ENCODE measurements at places on chromosomes 6 and 20.

- DNase-seq = no peak
Observed at GRCh38 chr20:47754388-47754715, 30.9 kb downstream of the SULF2 start.

DNA sequence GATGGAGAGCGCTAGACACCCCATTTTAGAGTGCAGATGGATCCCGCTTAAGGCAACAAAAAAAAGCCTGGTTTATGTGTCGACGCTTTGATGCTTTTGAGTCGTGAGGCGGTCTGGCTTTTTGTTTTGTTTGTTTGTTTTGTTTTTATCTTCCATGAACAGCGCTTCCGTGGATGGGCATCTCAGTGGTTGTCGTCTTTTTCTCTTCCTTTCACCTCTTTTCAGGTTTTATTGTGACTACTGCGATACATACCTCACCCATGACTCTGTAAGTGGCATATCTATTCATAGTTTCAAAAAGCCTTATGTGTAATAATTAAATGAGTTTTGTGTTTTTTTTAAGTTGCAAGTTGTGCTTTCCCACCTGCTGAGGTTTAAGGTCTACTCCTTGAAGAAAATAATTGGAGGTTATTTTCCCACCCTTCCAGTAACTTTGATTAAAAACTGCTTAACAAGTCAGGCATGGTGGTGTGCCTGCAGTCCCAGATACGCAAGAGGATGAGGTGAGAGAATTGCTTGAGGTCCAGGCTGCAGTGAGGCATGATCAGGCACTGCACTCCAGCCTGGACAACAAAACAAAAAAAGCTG is 476 bp downstream of the SNRPC start:
- no peak for DNase-seq

- no peak for DNase-seq
Observed at GRCh38 chr20:48350313-48350988, 477.3 kb downstream of the PREX1 start.

DNA sequence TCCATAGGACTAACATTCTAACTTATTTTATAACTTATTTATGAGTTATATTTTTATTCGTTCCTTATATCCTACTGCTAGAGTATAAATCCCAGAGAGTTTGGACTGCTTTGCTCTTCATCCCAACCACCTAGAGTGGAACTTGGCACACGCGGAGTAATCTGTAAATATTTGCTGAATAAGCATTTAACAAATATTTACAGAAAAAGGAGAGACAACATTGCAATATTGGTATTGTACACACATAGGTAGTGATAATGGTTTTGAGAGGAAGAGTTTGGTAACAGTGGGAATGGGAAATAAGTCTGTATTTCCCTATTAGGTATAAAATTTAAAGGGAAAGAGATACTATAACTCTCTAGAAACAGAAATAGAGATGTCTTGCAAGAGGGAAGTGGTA is 634.8 kb upstream of the CITED2 start:
- no peak for DNase-seq

DNA sequence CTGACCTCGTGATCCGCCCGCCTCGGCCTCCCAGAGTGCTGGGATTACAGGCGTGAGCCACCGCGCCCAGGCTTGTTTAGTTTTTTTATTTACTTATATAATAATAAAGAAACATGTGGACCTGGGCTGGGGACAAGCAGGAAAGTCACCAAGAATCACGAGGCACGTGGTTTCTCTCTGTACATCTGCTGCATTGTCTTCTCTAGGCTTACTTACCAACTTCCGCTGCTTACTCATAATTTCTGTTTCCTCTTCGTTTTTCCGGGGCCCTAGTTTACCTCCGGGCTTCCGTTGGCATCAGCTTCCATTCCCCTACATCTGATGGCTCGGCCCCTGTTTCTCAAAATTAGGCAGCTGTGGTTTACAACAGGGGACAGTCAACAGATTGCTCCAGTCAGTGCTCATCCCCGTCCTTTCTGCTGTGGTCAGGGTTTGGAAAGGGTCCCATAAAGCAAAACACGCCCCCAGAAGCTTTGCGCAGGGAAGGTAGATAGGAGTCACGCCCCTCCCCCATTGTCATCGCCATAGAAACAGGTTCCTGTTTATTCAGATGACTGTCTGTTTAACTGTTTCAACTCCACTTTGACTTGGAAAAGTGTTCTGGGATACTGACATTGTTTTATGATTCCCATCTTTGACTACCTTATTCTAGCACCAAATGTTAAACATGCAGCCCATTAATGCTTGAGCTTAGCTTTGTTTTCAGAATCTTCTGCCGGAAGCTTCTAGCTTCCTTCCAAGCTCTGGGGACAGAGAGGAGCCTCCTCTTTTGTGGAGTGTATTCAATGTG is 31.9 kb upstream of the TXLNB start:
- DNase-seq = peak; percentile 53

GRCh38 chr6:144298194-144298593 is 13.1 kb downstream of the UTRN start:
- DNase-seq = no peak

DNA sequence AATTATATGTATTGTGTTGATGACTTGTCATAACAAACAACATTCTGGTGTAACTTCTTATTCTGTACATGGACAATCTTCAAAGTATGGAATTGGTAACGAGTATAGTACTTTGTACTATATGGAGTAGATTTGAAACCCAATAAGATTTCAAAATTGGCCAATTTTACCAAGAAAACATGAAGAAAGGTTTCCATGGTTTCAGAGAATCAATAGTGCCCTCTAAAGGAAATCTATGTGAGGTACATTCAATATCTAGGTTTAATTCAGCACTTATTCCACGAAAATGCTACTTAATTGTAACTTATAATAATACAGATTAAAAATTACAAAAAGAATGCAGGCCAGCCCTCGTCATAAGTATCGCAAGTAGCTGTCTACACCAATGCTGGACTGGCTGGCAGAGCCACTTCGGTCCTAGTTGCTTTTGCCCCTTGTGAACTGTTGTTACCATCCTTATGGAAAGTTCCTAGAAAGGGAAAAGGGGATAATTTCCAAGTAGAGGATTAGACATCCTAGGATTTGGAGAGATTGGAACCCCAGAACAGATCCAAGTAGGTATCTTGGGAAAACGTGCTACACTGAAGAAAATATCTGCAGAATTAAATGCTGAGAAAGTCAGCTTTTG is 70.9 kb downstream of the LCA5 start:
- DNase-seq = no peak

DNA sequence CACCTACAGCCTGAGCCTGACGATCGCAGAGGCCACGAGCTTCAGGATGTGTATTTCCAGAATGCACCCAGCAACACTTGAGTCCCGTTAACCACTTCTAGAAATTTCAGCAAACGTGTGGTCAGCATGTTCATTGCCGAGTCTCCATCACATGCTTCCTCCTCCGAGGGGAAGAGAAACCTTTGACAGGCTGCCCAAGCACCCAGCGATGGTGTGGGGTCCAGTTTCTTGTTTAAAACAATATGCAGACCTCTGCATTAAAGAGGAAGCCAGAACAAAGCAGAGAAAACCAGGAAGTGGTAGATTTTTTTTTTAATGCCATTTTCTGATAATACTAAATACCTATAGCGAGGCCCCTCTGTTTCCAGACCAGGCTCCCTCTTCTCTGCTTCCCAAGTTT is 71.9 kb downstream of the GNAS-AS1 start:
- no peak for DNase-seq

DNA sequence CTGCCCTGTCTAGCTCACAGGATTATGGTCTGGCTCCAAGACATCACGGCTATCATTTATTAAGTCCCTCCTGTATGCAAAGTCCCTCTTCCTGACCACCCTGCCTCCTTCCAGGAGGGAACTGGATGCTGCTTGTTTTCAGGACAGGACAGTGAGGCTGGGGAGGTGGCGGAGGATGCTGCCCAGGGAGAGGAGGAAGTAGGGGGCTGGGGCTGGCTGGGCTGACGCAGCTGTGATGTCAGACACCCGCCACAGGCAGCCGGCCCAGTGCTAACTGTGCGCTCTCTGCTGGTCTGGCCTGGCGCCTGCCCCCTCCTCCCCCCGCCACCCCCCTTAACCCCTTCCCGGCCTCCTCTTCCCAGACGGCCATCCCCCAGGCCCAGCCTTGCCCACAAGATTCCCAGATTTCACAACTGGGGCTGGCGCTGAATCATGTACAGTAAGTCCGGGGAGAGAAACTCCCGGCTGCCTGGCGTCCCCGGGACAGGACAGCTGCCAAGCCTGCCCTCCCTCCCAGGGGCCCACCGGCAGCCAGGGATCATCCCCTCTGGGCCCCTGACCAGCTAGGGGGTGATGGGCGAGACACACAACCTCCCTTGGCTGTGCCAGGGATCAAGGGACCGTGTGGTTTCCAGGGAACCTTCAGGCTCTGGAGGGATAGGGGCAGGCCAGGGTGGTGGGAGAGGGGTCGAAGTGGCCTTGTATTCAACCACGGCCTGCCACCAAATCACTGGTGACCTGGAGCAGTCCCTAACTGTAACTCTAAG is 118.1 kb downstream of the CEBPB start:
- DNase-seq = no peak

DNA sequence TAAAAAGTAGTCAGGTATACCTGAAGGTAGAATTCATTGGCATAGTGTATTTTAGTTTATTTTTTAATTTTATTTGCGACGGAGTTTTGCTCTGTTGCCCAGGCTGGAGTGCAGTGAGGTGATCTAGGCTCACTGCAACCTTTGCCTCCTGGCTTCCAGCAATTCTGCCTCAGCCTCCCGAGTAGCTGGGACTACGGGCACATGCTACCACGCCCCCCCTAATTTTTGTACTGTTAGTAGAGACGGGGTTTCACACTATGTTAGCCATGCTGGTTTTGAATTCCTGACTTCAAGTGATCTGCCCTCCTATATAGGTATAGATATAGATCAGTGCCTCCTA is 102.8 kb upstream of the PRSS16 start:
- DNase-seq = no peak

GRCh38 chr6:36505744-36506534 is 41.3 kb downstream of the STK38 start:
- DNase-seq = no peak

- no peak for DNase-seq
Observed at GRCh38 chr6:135974426-135974825, 122.9 kb downstream of the PDE7B start.

GRCh38 chr6:44800171-44800783 is 412.8 kb downstream of the CDC5L start:
- DNase-seq = no peak

GRCh38 chr20:37209661-37210314 is 30.4 kb upstream of the MROH8 start:
- no peak for DNase-seq

GRCh38 chr6:11366183-11366933 is 133.9 kb upstream of the NEDD9 start:
- DNase-seq = no peak

GRCh38 chr20:13822459-13822858 is 37.6 kb downstream of the NDUFAF5 start:
- DNase-seq = no peak

- DNase-seq = no peak
Observed at GRCh38 chr6:49637350-49637731, 702 bp upstream of the RHAG start.

- DNase-seq = no peak
Observed at GRCh38 chr20:14960831-14961230, 623.4 kb upstream of the FLRT3 start.

- DNase-seq = no peak
Observed at GRCh38 chr6:72272958-72273357, 348.9 kb upstream of the KCNQ5 start.

DNA sequence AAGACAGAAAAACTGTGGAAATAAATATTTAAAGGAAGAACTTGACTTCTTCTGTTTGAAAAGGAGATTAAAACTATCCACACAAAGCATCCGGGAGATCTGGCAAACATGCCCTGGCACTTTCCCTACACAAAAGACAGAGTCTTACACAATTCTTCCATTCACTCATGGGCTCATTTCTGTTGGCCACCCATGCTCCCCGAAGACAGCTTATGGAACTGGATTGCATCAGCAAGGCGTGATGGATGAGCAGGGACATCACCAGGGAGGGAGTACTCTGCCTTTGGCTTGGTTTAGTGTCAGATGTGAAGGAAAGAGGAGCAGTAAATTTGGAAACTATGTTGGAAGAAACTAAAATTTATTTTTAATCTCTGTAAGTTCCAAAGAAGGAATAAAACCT is 379.3 kb downstream of the CD109 start:
- DNase-seq = no peak

- no peak for DNase-seq
Observed at GRCh38 chr6:170200458-170200891, 90.4 kb downstream of the DLL1 start.

DNA sequence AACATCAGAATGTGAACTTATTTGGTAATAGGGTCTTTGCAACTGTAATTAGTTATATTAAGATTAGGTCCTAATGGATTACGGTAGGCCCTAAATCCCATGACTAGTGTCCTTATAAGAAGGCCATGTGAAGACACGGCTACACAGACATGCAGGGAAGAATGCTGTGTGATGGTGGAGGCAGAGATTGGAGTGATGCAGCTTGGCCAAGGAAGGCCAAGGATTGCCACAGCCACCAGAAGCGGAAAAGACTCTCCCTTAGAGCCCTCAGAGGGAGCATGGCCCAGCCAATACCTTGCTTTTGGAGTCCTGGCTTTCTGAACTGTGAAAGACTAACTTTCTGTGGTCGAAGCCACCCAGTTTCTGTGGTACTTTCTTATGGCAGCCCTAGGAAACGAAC is 9.7 kb upstream of the SMIM13 start:
- DNase-seq = no peak

GRCh38 chr6:132607544-132608233 is 16.4 kb downstream of the TAAR2 start:
- DNase-seq = no peak

- no peak for DNase-seq
Observed at GRCh38 chr6:9583753-9584352, 831.0 kb downstream of the TFAP2A start.

GRCh38 chr20:44990957-44991356 is 24.6 kb downstream of the STK4 start:
- DNase-seq = no peak

DNA sequence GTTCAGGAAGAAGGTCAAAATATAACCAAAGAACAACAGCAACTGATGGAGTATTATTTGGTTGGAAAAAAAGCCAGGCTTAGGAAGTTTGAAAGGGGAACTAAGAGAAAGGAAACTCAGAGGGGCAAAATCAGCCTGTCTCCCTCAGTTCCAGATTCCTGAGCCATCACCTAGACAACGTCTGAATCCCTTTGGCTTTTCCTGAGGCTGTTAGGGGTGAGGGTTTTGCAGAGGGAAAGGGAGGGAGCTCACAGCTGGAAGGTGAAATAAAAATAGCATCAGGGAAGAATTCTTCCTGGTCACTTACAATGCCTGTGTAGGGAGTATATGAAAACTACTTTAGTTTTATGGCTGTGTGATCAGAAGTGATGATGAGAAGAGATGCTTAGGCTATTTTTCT is 100.5 kb downstream of the SOBP start:
- DNase-seq = no peak

- DNase-seq = no peak
Observed at GRCh38 chr20:37511610-37512275, 9.3 kb upstream of the NNAT start.

DNA sequence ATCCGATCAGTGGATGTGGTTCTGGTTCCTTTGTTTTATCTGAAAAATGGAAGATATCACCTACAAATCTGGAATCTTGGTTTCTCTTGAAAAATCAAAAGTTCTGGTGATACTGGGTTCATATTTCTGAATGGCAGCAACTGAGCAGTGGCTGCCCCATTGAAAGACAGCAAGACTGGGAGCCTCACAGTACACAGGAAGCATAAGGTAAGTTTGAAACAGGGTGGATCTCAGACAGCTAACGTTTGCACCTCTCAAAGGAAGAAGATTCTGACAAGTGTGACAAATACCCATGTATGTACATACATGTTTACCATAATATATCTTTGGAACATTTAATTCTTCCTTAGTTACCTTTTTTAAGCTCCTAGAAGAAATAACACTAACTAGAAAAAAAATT is at the start of gene SAMD3:
TSS of gene SAMD3 (minus strand) at position 177 of the 400 bp plus-strand sequence. CDS start 7,678 bp downstream, outside the sequence.
- no peak for DNase-seq
